ENCODE measurements at places on chromosomes 11 and 22. TPM values are rescaled to one million over a fixed set of nuclear protein-coding genes. Genes with fewer than 3 reads are reported as not detected.

- no peak for DNase-seq
Measured at GRCh38 chr11:17634776-17635550, 84.4 kb upstream of the MYOD1 start.

DNA sequence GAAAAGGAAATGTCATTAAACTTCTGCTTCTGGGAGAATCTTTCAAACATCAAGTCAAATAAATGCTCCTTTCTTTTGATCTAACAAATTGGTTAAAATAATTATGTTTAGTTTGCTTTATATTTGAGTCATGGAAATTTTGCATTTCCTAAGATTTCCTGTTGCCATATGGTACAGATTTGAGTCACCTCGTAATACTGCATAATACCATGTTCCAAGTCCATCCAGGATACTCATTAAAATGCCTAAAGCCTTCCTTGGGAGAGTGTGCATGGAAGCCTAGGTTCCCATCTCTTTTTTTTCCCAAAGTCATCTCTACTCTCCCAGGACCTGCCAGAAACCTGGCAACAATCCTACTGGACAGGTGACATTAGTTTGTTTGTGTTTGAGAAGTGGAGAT is 4.2 kb downstream of the OR9I1 start:
- no peak for DNase-seq

DNA sequence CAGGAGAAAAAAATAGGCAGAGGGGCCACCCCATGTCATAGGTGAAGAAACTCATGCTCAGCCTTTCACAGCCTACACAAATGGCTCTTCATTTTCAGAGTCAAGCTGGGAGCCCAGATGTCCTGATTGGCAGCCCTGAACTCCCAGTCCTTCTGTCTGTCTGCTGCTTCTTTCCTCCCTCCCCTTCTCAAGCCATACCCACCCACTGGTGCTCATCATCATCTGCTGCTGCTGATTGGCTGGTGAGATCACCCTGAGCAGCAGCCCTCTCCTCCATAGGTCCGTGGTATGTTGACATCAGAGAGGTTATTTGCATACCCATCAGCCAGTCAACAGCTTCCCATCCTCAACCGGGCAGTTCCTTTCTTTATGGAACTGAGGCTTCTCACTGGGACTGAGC is 46.1 kb upstream of the PRDM11 start:
- DNase-seq = no peak

The NFAM1 gene
- 0.66 TPM for total RNA-seq

The APOA1 gene
- 0.33 TPM for total RNA-seq
